Activated CD4-positive, alpha-beta T cell treated with anti-CD3 and anti-CD28 coated beads for 24 hours (primary cell): ENCODE measurements at places on chromosomes 12 and 14.

DNA sequence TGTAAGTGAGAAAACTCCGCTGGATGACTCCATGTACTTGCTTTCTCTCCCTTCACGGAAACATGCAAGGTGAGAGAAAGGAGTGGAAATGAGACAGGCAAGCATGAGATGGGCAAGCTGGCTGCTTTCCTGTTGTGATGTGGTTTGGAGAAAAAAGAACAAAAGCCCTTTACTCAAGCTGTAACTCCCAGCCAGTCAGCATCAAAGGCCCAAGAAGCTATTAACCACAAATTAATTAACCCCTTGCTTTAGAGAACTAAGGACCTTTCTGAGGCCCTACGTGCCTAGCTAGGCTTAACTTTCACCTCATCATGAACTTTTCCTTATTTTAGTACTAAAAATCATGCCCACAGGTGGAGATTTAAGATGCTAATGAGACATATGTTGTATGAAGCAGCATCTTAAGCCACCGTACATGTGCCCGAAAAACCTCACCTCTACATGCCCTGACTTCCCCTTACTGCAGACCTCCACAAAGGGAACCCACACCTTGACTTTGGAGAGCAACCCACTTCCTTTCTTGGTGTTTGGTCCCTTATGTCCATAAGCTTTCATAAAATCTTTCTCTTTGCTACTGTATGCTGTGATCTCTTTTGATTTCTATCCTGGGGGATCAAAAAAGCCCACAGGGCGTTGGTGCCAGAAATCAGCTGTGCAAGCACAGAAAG lies 87.0 kb downstream of the GALNT8 start:
- DNase-seq = no peak

DNA sequence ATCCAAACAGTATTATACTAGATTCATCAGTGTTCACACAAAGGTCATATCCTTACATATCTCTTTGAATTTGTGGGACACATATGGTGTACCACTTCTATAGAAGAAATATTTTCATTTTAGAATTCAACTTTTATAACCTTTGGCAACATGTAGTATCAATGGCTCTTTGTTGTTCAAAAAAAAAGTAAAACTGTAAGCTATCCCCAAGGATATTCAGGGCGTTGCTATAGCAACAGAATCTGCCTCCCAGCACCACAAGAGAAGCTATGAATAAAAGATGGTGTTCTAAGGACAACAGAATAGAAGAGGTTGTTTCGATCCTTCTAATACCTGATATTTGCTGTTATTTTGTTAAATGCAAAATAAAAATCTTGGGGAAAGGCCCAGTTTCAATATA lies 139.3 kb downstream of the BRMS1L start:
- DNase-seq = no peak

DNA sequence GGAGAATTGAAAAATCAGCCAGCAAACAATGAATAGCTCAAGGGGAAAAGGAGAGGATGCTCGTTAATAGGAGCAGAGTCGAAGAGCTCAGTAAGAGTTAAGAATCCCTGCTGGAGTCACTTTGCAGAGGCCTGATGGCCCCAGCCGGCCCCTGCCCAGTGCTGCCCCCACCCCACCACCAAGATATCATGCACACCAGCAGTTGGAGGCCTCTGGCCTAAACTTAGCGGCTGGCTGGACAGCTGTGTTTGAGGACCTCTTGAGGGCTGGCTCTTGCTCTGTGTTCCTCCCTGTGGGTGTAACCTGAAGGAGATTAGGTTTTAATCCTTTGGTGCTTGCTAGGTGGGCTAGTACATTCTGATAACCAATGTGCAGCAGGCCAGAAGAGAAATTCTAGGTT lies 142.0 kb downstream of the PLXNC1 start:
- no peak for DNase-seq

DNA sequence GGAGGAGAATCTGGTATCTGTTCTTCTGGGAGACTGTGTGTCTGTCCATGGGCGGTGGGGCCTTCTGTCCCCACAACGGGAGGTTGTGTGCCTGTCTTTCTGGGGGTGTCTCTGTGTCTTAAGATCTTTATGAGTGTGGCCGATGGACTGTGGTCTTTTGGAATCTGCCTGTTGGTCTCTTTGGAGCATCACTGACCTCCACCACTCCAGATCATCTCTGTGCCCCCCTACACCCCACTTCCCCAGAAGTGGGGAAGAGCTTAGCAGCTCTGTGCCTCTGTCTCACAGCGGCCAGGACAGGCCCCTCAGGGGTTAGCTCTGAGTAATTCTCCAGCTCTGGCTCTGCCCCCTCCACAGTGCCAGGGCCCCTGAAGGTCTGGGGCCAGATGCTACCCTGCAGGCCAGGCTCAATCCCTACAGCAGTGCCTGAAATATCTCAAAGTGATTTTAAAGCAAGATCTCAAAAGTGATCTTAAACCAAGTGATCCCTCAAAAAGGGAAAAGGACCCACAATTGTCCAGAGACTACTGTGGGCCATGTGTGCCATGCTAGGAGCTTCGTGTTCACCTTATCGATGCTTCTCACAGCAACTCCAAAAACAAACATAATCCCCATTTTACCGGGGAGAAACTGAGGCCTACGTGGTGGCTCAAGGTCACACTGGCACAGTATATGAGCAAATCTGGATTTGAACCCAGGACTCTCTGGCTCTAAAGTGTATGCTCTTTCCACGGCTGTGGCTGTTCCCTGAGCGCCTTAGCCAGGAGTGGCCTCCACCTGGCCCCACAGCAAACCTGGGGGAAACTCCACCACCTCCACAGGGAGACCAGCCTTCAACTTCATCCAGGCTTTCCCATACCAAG lies 26.0 kb upstream of the KRT78 start:
- DNase-seq = no peak

DNA sequence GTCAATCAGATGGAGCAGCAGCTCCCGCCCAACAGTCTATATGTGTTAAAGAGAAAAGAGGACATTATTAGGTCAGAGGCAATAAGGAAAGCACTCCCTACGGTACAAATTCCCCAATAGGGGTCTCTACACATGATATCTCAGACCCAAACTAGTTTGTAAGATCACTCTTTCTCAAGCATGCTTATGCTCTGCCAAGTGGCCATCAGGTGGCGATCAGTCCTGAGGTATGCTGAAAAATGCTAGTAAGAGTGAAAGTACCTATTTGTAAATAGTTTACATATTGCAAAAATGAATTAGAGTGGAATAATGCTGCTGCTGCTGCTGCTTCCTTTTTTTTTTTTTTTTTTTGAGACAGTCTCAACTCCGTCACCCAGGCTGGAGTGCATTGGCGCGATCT lies 61.0 kb downstream of the CPM start:
- DNase-seq = no peak

DNA sequence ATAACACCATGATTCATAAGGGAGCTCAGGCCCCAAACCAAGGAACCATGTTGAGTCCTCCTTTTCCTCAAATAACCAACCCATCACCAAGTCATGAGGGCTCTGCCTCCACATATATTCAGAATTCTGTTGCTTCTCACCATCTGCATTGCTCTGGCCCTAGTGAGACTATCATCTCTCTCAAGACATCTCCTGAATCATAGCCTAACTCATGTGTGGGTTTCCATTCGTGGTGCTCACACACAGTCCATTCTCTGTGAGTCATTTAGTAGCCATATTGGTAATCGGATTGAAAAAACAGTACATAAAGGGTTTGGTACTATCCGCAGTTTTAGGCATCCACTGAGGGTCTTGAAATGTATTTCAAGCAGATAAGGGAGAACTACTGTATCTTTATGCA lies 5.1 kb upstream of the SLC38A2 start:
- no peak for DNase-seq

DNA sequence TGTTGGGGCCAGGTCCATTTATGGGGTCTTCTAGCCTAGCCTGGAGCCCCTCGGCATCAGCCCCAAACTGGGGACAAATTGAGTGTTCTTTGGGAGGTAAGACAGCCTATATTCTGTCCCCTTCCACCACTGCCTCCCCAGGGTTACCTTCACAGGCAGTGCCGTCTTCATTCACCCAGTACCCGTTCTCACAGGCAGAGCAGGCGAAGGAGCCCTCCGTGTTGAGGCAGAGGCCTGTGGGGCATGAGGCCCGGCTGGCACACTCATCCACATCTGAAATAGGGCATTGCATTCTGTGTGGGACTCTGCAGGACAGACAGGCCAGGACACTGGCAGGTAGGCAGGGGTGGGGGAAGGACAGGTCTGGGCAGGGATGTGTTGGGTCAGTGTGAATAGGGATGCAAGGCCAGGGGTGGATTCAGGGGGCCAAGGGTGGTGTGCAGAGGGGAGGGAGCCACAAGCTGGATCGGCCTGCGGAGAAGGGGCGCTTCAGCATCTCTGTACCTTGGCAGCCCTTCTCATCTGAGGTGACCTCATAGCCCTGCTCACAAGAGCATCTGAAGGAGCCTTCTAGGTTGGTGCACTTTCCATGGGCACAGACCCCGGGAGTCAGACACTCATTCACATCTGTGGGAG lies 16.1 kb downstream of the ISCA2 start:
- DNase-seq = no peak

DNA sequence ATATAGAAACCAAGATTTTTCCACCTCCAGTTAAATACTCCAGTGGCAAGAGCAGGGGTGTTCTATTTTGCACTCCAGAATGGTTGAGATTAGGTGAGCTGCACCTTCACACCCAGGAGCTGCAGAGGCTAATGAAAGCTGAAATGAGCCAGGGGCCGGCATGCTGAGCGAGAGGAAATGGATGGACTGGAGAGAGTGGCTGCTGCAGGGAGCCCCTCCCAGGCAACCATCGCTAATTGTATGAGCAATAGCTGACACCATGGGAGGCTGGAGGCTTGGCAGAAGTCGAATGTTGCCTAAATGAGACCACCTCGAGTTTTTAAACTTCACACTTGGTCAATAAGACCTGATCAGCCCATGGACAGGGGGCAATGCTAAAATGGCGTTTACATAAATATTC lies 301.8 kb upstream of the TMPO start:
- no peak for DNase-seq

DNA sequence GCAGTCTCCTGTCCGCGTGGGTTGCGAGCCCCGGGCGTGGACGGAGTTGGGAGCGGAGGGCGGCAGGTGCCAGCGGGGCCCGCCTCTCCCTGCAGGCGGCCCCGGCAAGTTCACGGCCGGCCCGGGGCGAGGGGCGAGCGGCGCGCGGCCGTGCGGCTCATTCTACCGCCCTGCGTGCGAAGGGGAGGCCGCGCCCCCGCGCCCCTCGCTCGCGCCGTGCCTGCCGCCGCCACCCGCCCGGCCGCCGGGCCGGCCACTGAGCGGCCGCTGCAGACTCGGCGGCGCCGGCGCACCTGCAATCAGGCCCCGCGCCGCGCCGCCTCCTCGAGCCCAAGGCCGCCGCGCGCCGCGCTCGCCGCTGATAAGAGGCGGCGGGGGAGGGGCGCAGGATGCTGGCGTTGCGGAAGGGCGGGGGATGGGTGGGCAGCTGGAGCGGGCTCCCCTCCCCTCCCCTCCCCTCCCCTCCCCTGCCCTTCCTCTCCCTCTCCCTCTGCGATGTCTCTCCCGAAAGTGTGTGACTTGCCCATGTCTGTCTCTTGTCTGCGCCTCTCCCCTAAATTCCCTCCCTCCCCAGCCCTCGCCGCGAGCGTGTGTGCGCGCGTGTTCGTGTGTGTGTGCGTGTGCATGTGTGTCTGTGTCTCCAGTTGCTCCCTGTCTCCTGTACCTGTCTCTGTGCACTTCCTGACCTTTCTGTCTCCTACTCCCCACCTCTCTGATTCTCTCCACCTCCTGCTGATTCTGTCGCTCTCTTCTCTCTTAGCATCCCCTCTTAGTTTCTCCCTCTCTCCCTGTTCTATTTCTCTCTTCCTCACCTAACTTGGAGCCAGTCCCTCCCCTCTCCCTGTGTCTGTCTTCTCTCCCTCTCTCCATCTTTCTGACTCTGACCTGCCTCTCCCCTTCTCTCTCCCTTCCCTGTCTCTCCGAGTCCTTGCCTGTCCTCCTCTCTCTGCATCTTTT lies 768.1 kb upstream of the TBX3 start:
- DNase-seq = no peak

GRCh38 chr12:12724421-12725085 lies 7.4 kb downstream of the CDKN1B start:
- DNase-seq = peak; percentile 30

DNA sequence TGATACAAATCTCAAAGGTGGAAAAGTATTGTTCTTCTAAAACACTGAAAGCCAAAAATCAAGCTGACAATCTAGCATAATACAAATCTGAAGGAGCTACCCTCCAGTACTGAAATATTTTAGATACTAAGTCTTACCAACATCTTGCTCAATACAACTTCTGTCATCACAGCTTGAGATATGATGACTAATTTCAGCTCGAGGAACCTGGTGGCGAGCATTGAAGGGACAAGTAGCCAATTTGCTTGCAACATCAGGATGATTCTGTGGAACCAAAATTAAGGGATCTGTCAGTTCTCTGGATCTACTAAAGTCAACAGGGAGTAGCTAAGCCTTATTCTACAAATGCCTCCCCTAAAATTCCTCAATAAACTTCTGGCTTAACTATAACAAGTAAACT lies 10.4 kb downstream of the GTSF1 start:
- DNase-seq = no peak

DNA sequence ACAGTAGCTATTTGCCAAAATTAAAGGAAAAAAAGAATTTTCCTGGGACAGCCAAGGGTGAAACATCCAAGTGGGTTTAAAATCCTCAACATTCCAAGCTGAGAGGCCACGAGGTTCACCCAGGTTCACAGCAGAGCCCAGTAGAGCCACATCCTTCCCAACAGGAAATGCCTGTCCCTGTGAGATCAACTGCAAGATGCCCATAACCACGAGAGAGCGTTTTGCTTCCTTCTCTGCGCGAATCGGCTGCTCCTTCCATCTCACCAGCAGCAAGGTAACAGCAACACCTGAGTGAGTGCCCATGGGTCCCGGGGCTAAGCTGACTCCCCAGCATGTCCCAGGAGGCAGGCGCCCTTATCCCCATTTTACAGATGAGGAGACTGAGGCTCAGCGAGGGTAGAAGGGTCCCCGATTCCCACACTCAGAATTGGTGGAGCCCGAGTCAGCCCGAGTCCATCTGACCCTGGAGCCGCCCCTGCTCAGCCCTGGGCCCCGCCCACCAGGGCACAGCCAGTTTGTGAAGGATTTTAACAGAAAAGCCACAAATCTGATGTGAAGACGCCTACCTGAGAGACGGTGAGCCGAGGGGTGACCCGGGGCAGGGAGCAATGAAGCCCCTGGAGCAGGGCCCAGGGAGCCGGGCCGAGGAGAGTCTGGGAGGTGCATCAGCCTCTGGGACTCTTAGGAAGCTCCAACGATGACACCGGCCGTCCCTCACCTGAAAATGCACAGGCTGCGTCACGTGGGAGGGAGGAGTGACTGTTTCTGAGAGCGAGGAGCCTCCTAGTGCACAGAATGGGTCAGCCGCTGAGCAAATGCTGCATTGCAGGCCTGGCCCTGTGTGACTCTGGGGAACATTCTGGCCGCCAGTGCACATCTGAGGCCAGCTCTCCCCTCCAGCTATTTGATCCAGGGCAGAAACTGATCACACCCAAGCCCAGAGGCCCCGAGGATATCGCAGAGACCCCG lies 236.9 kb upstream of the SFSWAP start:
- DNase-seq = no peak
